Cortex of kidney (tissue), 1 donor: ENCODE measurements at places on chromosomes 2 and 18.

DNA sequence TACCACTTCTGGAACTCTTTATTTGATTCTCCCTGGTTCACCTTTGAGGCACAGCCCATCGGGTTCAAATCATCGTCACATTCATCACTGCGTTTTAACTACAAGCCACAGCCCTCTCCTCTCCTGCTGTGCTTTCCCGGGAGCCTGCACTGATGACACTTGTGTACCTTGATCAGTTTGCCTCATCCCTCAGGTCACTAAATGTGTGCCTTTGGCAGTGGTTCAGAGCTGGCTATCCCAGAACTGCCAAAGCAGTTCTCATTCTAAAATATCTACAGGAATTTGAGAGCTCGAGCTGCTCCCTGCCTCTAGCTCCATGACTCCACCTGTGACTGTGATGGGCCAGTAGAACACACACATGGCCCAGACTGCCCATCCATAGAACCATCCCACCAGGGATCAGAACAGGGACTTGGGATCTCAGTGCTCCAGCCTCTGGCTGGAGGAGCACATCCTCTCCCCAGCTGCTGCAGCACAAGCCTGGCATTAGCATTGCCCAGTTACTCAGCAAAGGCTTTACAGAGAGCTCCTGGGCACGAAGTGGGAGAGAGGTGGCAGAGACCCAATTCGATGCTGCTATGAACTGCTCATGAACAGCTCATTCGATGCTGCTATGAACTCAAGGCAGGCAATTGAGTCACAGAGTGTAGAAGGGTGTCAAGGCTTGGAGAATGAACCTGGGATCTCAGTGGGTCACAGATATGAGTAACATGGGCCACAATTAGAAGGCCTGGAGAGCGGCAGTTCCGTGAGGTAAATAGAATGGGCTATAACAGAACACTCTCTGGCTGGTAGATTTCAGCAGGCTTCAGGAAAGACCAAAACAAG, 41.9 kb downstream of the EVA1A start:
- no peak for DNase-seq

GRCh38 chr2:140621583-140622362, 1509.0 kb downstream of the LRP1B start:
- DNase-seq: no peak

DNA sequence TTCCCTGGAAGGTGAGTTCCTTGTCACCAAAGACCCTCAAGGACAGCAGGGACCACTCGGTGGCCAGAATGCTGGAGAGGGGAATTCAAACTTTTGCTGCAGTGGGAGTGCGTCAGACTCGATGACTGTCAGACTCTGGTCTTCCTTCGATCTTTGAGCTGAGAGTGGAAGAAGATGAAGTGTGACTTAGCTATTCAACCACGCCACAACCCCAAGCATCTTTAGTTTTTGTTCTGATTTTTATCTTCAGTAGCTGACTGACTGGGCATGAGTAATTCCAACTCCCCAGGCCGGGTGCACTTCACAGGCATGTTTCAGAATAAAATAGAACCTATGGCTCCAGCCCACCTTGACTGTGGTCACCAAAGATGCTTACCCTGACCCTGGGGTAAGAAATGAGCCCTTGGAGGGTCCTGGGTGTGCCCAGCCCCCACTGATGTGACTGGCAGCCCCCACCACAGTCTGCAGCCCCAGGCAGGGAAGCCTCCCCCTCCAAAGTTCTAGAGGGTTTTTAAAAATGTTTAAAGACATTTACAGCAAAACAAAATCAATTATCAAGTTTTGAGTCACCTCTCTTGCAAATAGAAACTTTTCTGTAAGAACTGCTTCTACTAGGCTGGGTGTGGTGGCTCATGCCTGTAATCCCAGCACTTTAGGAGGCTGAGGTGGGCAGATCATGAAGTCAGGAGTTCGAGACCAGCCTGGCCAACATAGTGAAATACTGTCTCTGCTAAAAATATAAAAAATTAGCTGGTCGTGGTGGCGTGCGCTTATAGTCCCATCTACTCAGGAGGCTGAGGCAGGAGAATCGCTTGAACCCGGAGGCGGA, 24.9 kb upstream of the YWHAQ start:
- DNase-seq: no peak

DNA sequence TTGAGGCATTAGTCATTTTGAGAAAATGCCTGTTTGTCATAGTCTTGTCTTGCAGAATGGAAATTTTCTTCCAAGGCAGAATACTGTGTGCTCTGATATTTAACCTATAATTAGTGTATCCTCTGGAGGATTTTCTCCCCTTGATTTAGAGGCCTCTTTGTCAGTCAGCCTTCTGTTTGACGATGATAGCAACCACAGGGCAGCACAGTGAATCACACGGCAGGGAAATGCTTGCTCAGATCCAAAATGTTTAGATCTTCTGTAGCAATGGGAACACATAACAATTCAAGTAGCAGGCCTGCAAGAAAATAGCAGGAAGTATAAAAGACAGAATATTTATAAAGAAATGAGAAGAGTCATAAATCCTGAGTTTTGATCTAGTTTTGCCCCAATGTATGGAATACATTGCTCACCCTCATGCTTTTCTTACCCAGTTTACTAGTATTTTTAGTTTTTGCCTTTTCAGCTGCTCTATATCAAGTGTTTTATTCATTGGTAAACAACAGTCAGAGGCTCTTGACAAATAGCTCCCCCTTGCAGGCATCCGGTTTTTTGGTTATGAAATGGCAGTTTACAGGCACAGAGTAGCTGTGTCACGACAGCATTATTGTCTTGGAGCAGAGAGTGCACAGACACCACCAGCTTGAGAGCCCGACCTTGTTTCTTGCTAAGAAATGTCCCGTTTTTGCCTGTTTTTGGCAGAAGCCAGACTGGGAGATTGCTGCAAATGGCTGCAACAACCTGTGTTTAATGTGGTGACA, 185.1 kb downstream of the MYO3B start:
- DNase-seq: no peak

DNA sequence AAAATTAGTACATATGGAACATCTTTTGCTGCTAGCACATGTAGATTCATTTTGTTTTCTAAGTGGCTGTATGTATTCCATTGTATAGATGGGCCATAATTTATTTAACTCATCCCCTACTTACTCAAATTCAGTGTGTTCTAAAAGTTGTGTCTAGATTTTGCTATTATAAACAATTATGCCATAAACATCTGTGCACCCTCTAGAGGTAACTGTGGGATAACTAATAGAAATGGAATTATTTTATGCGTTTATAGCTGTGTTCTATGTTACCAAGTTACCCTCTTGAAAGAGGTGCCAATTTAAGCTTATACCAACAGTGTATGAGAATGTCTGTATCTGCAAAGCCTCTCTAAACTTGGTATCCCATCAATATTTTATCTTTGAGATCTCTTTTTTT, 100.4 kb downstream of the MMADHC start:
- no peak for DNase-seq

- DNase-seq: no peak
Measured at GRCh38 chr2:42340938-42341636, 19.9 kb downstream of the COX7A2L start.

DNA sequence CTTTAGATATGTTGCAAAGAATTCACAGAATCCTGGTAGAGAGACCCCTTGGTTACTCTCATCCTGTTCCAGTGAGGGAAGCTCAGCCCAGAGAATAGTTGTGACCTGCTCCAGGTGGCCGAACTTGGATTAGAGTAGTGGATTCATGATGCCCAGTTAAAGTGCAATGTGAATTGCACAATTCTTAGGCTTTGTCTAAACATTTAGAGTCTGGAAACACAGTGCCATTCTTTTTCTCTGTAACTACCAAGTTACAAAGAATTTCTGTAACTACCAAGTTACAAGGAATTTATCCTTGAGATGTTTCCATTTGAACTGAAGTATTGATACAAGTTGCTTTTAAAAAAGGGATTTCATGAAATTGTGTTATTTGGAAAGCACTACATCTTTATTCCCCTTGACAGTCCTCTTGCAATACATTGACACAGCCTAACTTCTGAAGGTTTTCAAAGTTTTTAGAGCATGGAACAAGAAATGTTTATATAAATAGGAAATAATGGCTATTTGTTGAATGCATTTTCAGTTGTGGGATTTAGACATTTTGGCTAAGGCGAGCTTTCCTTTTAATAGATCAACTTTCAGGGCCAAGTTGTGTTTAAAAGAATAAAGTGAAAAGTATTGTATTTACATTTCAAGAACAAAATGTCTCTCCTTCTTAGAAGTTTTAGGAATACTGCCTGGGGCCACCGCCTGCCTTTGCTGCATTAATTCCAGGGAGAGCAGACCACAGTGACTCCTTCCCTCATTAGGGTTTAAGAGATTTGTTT, 315.0 kb downstream of the LPIN1 start:
- DNase-seq: no peak

DNA sequence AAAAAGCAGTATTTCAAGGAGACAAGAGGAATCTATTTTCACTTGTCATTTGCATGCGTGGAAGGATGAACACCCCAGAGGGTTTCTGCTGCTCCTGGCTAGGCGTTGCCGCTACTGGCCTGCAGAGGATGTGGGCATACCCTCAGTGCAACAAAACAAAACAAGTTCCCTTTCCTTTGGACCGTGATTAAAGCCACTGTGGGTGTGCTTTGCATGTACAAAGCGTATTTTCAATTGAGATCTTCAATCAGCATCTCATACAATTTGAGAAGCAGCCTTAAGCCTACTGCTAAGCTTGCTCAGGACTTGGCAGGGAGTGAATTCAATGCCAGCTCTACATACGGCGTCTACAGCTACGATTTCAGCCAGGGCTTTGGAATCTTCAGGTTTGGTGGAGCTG, 298.4 kb downstream of the LPIN1 start:
- DNase-seq: no peak

DNA sequence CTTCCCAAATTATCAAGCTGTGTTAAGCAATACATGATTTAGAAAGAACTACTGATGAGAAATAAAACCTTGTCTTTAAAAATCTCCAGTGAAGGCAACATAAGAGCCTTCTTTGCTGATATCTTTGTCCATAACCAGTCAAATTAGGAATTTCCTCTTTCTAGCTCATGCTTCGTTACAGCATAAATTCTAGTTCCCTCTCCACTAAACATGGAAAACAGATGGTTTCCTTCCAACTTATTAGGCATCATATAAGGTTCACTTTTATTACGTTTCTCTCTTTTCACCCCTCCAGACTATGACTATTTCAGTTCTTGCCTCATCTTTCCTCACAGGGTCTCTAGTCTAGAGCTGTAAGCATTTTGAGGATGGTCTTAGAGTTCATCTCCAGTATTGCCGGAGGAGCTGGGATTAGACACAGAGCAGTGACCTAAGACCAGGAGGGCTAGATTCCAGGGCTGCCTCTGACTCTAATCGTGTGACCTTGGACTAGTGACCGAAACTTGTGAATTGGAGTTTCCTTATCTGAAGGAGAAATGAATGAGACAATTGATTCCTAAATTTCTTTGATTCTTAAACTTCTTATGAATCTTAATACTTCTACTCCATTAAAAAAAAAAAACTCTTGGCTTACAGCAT, 195.5 kb upstream of the APCDD1 start:
- no peak for DNase-seq

- DNase-seq: no peak
Measured at GRCh38 chr2:3604991-3605961, 10.4 kb downstream of the COLEC11 start.

DNA sequence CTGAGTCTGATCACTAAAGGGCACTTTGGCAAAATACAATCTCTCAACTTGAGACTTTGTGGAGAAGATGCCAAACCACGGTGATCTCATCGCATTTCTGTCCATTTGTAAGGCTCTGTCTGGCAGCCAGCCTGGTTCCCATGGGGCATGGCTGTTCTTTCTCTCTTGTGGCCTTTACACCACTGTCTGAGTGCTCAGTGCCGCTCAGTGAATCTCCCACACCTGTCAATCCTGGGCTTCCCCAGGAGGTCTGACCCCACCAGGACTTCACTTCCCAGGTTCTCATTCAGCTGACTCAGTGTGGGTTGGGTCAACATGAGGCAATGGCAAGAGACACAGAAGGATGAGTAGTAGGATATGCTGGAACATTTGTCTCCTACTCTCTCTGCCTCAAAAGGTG, 96.8 kb upstream of the TRIB2 start:
- no peak for DNase-seq

DNA sequence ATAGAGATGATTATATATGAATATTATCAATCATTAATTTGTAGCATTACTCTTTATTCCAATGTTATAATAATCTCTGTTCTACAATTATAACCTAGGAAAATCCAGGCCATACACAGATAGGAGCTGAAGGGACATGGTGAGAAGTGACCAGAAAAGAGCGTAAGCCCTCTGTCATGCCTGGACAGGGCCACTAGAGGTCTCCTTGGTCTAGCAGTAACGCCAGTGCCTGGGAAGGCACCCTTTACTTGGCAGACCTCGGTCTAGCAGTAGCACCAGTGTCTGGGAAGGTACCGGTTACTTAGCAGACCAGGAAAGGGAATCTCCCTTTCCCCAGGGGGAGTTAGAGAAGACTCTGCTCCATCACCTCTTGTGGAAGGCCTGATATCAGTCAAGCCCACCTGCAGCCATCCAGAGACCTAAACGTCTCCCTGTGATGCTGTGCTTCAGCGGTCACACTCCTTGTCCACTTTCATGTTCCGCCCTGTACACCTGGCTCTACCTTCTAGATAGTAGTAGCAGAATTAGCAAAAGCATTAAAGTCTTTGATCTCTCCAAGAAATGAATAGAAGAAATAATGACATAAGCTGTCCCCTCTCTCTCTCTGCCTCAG, 447.5 kb upstream of the FSIP2 start:
- no peak for DNase-seq

DNA sequence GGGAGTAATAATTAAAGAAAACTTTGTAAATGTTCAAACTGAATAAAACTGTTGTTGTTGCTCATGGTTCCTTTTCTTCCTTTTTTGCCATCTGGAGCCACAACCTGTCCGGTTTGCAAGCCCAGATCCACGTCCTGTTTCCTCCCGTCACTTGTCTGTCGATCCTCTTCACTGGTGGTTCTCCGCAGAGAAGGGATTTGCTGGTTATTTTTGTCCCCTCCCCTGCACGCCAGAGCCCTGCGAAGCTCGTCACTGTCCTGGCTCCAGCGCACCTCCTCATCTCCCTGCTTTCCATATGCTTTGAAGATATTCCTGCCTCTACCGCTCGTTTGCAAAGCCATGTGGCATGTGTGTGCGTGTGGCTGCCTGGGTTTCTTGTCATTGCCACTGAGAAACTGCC, 461.4 kb downstream of the RNF144A start:
- no peak for DNase-seq

DNA sequence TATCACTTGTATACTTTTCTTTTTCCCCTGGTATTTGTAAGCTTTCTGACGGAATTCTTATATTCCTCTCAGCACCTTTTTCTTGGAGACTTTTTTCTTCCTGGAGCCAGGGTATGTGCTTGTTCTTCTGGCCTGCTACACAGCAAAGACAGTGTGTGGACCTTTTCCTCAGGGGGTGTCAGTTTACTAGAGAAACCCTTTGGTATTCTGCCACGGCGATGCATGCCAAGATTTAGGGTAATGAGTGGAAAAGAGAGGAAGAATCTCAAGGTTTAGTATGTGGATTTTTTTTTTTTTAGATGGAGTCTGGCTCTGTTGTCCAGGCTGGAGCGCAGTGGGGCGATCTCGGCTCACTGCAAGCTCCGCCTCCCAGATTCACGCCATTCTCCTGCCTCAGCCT, 152.2 kb downstream of the PHLPP1 start:
- DNase-seq: no peak

- DNase-seq: no peak
Measured at GRCh38 chr18:49459404-49460171, 857 bp downstream of the DYM start.
